ENCODE measurements at places on chromosomes 13 and 19.
A peak's percentile ranks its signal among the peaks of the same experiment; 100 is the strongest.

GRCh38 chr19:57830071-57830602 is at the start of gene ZNF587B:
TSS of gene ZNF587B (plus strand) at chr19:57830299. CDS start at chr19:57830529, 230 bp downstream.
- peak; percentile 24 for DNase-seq

DNA sequence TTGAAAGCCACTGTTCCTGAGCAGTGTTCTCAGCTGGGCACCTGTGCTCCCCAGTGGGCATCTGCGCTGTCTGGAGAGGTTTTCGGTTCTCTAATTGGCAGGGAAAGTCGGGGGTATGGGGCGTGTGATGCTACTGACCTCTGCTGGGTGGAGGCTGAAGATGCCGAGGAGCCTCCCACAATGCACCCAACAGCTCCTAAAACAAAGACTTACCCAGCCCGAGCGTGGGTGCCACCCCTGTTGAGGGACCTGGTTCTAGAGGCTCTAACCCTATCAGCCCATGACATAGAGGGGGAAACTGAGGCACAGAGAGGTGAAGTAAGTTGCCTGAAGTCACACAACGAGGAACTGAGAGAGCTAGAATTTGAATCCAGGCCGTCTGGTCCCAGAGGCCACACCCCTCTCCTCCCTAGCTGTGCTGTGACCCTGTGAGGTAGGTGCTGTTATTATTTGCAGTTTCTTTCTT is 2.3 kb downstream of the SPACA4 start:
- no peak for DNase-seq

DNA sequence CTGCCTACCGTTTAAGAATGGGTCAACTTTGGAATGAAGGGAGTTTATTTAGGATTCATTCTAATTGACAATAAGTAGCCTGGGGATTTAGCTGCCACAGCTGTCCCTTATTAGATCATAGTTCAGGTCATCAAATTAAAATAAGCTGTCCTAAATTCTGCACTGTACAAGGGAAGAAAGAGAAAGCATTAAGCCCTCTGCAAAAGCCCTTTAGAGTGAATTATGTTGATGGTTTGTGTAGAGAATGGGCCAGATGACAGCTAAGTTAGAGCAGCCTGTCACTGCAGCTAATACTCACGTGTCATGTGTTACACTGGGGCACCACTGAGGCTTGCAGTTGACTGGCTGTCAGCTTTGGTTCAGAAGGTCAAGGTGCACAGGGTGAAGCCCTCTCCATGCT is 737.1 kb upstream of the SLC10A2 start:
- no peak for DNase-seq

DNA sequence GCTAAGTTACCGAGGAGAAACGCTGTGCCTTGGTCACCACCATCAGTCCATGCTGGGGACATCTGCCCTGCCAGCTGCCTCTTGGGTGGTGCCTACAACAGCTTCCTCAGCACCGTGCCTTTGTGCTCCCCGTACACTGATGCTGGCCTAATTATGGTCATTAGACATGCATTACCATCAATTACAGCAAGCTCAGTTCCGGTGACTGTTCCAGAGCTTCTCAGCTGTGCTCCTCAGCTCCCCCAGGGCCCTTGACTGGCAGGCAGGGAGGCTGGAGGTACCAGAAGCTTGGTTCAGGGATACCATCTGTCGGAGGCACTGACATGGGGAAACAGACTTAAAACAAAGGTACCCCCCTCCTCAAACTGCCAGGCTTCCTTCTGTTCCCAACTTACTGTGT is 40.2 kb downstream of the CILP2 start:
- no peak for DNase-seq

DNA sequence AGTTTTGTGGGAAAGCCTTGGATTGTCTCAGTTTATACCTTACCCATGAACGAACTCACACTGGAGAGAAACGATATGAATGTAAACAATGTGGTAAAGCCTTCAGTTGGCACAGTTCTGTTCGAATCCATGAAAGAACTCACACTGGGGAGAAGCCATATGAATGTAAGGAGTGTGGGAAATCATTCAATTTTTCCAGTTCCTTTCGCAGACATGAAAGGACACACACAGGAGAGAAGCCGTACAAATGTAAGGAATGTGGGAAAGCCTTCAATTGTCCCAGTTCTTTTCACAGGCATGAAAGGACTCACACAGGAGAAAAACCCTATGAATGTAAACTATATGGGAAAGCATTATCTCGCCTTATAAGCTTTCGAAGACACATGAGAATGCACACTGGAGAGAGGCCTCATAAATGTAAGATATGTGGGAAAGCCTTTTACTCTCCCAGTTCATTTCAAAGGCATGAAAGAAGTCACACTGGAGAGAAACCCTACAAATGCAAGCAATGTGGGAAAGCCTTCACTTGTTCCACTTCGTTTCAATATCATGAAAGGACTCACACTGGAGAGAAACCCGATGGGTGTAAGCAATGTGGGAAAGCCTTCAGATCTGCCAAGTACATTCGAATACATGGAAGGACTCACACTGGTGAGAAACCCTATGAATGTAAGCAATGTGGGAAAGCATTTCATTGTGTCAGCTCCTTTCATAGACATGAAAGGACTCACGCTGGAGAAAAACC is 7.5 kb upstream of the ZNF440 start:
- DNase-seq: no peak

DNA sequence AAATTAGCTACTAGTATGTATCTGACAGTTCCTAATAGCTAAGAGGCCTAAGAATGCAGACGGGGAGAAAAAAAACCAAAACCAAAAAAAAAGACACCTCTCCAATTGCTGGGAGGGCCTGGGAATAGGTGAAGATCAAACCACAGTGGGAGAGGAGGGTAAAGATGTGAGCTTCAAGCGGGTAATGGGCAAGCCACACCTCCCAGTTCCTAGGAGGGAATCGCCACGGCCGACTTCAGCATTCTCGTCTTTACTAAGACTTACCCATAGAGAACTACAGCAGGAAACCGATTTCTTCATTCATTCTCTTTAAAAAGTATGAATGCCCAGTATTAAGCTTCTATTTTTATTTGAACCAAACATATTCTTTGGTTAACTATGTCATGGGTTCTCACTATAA is 5.6 kb upstream of the EEF1AKMT1 start:
- DNase-seq: no peak

GRCh38 chr19:8684001-8684902 is 14.3 kb downstream of the ACTL9 start:
- DNase-seq: no peak

DNA sequence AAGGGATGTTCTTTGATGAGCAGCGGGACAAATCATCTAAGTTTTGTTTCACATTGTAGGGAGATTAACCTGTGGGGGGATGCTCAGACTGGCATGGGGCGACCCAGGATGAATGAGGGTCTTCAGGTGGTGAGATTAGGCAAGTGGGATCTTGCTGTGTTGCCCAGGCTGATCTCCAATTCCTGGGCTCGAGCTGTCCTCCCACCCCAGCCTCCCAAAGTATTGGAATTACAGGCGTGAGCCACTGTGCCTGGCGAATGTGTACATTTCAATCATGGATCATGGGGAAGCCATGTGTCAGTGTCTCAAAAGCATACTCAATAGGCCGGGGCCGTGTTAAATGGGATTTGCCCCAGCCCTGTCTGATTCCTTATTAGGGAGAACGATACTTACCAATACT is 8.1 kb downstream of the SLC25A42 start:
- DNase-seq: no peak

- DNase-seq: peak; percentile 11
Measured at GRCh38 chr19:11203194-11204075, 6.1 kb upstream of the KANK2 start.

- DNase-seq: no peak
Measured at GRCh38 chr19:32416749-32417456, 11.3 kb downstream of the DPY19L3 start.

DNA sequence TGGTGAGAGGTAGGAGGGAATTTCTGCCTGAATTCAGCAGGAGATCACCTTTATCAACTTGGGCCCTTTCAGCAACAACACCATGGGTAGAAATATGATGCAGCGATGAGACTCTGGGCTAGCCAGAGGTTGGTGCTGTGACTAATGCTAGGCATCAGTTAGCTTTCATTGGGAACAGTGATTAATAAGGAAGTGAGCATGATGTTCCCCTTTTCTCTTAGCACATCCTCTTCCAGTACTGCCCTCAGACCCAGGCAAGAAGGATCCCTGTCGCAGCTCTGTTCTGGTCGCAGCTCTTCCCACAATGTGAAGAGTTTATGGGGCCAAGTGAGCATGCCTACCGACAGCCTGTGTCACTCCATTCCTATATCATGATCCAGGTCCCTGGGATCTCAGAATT is 100.5 kb downstream of the FLT1 start:
- DNase-seq: no peak

DNA sequence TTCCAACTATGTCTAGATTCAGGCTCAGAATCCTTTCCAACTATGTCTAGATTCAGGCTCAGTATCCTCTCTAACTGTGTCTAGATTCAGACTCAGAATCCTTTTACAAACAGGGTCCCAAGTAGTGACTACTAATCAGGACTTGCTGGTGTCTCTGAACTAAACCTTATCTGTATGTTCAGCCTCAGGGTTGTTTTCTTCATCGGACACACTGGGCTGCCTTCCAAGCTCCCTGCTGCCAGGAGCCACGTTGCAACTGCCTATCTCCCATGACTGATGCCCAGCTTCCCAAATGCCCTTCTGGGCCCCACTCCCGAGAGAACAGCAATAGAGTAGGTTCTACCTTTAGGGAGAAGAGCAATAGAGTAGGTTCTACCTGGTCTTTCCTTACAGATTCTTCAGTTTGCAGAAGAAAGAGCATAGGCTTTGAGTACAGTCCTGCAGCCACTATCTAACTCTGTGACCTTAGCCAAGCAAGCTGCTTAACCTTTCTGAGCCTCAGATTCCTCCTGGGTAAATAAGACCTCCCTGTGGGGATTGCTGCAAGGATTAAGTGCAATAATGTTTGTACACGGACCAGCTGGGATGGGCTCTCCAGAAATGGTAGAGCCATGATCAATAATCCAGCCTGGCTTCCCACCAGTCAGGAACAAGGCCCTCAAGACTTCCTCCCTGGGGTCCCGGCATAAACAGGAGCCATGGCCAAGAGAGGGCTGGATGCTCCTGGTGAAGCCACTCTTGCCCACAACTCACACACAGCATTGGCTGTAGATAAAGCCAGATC is 61.5 kb downstream of the ZIC5 start:
- DNase-seq: no peak

GRCh38 chr19:9940778-9941177 is 4.5 kb upstream of the OLFM2 start:
- DNase-seq: no peak

DNA sequence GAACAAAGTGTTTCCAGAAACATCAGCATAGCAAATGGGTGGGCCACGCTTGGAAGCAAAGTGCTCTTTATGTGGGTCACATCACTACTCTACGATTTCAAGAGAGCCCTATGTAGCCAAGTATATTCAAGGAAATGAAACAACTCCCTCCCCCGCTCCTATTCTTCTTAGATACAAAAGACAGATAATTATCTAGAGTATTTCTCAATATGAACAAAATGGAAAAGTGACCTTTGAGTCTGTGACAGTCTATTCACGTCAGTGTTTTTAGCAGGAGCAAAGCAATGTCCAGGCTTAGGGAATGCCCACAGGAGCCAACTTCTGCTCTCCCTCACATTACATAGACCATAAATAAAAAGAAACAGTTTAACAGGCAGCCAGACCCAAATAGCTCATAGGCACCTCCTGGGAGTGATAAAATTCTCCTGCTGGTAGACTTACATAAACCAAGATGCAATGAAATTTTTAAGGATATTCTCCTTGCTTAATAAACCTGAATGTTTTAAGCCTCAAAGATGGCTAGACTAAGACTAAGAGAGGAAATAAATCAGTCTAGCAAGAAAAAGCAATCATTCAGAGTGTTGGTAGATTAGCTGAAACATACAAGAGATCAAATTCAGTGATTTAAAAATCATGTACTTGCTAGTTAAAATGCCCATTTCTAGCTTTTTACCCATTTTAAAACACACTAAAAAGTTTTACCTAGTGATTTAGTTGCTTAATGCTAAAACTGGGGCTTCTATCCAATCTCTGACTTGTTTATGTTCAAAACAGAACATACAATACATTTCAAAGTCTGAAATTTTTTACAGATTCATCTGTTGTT is 182.8 kb downstream of the RGCC start:
- no peak for DNase-seq

DNA sequence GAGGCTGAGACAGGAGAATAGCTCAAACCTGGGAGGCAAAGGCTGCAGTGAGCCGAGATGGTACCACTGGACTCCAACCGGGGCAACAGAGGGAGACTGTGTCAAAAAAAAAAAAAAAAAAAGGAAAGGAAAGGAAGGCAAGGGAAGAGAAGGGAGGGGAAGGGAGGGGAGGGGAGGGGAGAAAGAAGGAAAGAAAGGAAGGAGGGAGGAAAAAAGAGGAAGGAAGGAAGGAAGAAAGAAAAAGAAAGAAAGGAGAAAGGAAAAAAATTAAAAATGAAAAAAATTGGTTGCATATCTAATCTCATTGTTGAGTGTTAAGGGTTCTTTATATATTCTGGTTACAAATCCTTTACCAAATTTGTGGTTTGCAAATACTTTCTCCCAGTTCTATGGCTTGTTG is 45.7 kb downstream of the ACSBG2 start:
- DNase-seq: no peak

DNA sequence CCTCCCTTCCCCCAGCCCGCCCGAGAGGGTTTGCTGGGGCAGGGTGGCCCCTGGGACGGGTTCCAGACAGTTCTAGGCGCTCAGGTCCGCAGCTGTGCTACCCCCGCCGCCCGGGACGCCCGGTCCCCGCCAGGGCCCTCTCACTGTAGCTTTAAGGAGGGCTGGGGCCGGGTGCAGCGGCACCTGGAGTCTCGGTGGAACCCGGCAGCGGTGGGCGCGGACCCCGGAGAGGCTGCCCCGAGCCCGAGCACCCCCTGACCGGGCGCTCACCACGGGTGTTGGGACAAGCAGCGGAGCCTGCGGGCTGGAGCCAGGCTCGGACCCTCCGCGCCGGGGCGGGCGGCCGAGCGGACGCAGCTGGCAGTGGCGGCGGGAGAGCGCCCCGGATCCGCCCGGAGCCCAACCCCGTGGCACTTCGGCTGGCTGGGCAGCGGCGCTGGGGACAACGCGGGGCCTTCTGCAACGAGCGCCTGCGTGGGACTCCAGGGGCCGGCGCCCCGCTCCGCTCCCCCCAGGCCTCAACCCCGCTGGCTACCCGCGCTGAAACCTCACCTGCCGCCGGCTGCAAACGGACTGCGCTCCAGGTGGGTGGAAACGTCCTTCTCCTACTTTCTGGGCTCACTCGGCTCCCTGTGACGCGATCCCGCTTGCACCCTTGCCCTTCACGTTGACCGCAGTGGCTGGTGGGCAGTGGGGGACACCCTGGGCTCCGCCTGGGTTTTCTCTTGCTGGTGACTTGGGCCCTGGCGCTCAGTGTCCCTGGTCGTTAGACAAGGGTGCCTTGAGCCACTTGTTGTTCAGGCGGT is 81.1 kb downstream of the ZNF429 start:
- DNase-seq: no peak

- no peak for DNase-seq
Measured at GRCh38 chr19:33508941-33509614, 12.5 kb downstream of the PEPD start.
